Stimulated activated naive CD4-positive, alpha-beta T cell treated with Interleukin-2 at 50 U/mL for 16 hours (primary cell): ENCODE measurements at places on chromosomes 7 and 10.
A peak's percentile ranks its signal among the peaks of the same experiment; 100 is the strongest.

DNA sequence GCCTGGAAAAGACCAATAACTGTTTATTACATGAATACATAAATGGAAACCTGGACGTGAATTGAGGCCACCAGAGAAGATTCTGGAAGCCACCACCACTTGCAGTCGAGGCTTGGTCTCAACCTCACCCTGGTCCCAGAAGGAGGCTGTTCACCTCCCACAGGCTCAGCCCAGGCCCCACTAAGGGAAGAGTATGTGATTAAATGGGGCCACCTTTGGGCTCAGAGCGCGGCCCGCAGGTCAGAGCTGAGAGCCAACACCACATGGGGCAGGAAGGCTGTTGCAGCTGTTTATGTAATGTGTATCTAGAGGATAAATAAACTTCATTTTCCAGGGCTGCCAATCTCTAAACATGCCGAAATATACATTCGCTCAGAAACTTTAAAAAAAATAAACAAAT is 17.6 kb upstream of the FGFR2 start:
- no peak for DNase-seq

GRCh38 chr7:105003275-105003674 is 10.7 kb upstream of the KMT2E start:
- peak; percentile 38 for DNase-seq

- DNase-seq: no peak
These were observed 84.3 kb downstream of the CD36 start for GRCh38 chr7:80722616-80723195.

DNA sequence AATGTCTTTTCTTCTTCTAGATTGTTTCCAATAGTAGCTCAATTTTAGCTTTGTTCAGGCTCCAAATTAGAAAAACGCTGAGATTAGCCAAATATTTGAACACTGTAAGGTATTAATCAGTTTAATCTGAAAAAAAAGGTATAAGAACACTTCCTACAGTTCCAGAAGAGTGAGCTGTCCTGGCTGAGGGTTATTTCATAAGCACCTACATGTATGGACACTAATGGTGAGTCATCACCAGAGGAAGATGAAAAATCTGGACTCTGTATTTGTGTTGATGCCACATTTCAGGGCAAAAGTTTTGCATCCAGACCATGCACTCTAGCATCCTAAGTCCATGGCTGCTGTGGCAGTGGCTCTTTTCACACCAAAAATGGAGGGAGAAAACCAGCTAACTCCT is 189.5 kb downstream of the ANKRD30A start:
- no peak for DNase-seq

GRCh38 chr7:112395893-112396292 is 54.4 kb upstream of the IFRD1 start:
- DNase-seq: no peak

DNA sequence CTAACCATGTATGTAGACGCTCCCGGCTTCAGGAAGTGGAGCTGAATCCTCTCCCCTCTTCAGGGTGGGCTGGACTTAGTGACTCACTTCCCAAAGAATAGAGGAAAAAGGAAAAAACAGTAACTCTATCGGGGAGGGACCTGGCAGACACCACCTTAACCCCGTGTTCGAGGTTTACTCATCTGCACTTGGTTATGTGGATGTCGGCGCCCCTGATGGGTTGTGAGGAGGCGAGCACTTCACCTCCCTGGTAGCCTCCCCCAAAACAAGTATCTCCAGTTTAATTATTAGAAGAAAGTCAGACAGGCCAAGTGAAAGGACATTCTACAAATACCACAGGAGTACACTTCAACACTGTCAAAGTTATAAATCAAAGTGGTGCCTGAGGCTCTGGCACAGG is 559.7 kb downstream of the TCERG1L start:
- no peak for DNase-seq

GRCh38 chr7:20647036-20647435 is 31.6 kb downstream of the ABCB5 start:
- no peak for DNase-seq

GRCh38 chr10:19775296-19775695 is 40.9 kb upstream of the PLXDC2 start:
- no peak for DNase-seq

- no peak for DNase-seq
These were observed 23.7 kb upstream of the CCDC172 start for GRCh38 chr10:116300542-116300941.

GRCh38 chr10:92493362-92493761 is 80.5 kb downstream of the IDE start:
- DNase-seq: no peak

DNA sequence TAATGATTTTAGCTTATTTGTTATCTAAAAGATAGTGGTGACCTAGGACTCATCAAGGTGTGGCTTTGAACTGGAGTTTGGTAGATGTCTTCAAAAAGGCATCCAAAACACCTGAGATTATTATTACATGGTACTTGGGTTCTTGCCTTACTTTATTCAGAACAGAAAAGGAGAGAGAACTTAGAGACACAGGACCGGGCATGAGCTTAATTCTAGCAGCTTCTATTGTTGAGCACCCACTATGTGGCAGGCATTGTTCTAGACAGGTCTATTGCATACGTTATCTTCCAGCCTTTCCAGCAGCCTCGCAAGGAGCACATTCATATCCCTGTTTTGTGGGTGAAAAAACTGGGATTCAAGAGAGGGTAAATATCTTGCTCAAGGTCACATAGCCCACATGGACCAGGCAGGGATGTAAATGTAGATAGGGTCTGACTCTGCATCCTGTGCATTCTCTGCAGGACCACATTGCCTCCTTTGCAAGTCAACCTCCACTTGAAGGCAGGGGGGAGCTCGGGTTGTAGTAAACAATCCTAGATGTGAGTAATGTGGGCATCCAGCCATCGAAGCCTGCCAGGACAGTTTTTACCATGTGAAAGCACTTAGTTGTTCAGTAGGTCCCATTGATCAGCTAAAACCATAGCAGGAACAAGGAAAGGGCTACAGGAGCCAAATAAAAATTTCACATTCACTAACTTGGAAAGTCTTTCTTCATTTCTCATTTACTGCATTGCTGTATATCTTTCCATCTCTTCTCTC is 551.4 kb downstream of the LRMDA start:
- no peak for DNase-seq

DNA sequence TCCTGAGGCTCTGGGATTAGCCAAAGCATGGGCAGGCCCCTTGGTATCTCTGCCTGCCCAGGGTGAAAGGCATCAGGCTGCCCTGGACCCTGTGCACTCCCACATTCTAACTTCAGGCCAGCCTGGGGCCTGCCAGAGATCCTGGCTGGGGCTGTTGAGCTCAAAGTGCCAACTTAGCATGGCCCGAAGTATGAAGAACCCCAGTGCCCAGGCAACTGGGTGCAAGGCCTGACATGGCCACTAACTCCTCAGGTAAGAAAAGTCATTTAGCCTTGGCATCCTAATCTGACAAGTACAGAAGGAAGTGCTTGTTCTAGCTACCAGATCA is 43.2 kb downstream of the FAM53B start:
- no peak for DNase-seq

- DNase-seq: no peak
These were observed 84.8 kb downstream of the OAT start for GRCh38 chr10:124333931-124334330.

DNA sequence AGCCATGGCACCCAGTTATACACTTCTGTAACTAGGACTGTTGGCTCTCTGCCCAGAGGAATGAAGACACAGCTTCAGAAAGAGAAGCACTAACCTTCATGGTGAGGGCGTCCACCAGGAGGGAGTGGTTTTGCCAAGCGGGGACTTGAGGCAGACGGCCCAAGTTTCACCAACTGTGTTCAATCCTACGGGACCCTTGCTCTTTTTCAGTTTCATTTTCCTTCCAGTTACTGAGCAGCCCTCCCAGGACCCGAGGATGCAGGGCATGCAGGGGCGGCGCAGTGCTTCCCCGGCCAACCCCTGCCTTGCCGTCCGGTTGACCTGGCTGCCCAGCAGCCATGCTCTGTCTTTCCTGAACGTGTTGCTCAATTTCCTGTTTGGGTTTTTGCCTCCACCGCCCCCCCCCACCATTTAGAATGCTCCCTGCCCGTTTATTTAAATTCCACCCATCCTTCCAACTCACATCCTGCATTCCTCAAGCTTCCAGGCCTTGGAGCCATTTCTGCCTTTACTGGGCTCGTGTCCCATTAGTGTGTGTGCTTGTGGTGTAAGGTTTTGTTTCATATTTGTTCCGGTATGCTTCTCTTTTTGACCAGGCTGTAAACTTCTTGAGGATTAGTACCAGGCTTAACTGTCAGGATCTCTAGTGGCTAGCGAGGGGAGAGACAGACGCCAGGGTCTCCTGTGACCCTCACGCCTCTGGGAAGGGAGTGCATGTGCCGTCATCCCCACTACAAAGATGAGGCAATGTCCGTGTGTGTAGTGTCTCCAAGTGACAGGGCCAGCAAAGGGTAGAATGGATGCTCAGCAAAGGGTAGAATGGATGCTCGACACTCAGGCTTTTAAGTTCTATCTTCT is 31.6 kb downstream of the IL15RA start:
- DNase-seq: no peak

DNA sequence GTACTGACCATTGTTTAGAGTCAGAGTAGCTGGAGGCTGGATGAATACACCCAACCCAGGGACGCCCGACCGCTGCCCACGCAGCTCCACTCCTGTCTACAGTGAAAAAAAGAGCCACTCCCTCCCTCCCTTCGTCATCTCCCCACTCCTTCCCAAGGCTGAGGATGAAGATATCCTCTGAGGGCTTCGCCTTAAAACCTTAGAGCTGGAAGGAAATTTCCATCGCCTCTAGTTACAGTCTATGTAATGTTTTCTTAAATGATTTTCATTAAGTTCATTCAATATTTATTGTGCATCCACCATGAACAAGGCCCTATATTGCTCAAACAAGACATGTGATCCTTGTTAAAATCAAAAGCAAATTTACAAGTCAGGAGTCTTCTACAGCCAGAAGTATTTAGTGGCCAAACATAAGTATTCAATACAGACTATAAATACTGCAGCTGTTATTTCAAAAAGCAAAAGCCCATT is 11.3 kb upstream of the SLIT1 start:
- DNase-seq: no peak

DNA sequence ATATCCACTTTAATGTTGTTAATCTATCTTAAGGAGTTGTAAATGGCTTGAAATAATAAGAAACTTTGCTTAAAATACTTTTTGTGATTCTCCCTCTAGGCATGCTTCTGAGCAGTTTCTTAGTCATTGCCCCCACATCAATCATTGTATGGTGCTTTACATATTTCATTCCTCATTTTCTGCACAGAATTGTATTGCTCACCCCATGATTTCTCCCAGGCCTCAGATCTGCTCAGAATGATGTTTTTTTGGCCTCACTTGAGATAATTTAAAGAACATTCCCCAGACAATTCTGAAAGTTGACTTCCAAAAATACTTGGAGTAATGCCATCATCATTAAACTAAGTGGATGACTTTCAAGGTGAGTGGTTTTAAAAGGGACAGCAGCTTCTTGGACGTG is 82.1 kb upstream of the PRPS1L1 start:
- DNase-seq: no peak

- DNase-seq: no peak
These were observed 40.5 kb upstream of the GSAP start for GRCh38 chr7:77456696-77457095.

DNA sequence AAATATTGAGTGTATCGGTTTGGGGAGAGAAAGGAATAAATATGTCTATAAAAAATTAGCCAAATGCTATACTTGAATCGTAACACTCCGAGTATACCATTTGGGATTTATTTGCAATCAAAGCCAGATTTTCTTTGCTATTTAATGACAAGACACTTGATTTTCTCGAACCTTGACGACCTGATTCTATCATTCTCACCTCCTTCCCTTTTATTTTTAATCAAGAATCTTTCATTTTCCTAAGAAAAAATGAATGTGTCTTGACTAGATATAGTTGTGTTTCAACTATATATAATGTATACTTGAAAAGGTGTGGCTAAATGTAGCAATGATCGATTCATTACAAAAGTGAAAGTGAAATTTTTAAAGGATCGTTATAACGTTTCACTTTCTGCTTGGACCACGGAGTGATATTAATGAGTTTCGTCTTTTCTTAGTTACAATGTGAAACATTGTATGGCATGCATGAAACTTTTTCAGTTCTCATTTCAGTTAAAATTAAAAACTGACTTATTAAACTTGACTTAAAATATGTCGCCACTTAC is 562 bp downstream of the NUB1 start:
- DNase-seq: no peak

DNA sequence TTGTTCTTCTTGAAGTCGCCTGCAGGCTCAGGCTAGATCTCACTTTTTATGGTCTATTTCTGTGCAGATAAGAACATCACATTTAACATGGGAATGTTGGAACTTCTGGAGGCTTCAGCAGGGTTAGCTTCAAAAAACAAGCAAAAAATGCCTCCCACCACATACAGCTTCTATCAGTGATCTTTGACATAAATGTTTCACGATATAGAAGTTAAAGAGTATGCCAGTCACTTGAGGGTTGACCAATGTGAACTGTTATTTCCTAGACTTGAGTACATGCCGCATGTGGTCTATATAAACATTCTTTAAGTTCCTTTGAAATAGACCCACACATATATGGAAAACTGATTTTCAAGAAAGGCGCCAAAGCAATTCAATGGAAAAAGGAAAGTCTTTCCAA is 219.2 kb upstream of the KLF14 start:
- DNase-seq: no peak

DNA sequence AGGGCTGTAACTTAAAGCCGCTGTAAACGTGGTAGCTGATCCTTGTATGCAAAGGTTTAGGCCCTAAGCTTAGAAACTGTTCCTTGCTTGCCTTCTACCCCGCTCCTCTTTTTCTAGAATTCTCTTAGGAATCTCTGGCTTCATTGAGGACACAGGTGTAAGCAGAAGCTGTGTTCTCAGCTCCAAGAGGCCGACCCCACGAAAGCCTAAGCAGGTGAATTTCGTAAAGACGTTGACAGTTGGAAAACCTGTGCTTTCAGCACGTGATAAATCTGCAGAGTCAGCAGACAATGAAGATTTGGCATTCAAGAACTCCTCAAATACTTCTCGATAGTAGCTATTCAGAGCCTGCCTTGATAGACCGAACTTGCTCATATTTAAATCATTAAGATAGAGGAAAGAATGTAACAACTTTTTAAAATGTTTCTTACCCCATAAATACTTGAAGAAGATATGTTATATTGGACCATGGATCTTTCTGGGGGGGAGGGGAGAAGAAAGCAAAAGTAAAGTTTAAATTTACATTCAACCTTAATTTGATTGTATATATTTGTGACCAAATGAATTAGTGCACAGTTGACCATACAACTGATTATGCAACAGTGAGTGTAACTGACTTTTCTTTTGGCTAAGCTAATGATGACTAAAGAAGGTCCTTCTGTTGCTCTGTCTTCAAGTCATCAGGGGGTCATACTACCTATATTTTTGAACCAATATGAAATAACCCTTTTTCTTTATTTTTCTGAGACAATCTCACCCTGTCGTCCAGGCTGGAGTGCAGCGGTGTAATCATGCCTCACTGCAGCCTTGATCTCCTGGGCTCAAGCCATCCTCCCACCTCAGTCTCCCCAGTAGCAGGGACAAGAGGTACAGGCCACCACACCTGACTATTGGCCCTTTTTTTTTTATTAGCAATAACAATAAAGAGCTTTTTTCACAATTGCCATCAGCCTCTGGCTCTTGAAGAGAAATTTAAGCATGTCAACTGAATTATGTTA is 1.2 kb upstream of the GDI2 start:
- DNase-seq: peak; percentile 25

- DNase-seq: no peak
These were observed 36.1 kb downstream of the C10orf90 start for GRCh38 chr10:126634347-126634746.
